ENCODE measurements at places on chromosomes 11 and 22.
A peak's percentile ranks its signal among the peaks of the same experiment; 100 is the strongest.

DNA sequence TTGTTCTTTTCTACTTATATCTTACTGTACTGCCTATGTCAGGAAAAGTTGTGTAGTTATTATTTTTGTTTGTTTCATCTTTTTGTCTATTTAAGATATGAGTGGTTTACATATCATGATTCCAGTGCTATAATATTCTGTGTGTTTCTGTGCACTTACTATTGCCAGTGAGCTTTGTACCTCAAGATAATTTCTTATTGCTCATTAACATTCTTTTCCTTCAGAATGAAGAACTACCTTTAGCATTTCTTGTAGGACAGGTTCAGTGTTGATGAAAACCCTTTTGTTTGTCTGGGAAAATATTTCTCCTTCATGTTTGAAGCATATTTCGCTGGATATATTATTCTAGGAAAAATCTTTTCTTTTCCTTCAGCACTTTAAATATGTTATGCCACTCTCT, 452.7 kb upstream of the FAT3 start:
- no peak for DNase-seq

GRCh38 chr11:130068986-130069658, 572 bp upstream of the APLP2 start:
- DNase-seq = no peak

- DNase-seq = no peak
Measured at GRCh38 chr22:37455896-37456295, 28.6 kb upstream of the ELFN2 start.

DNA sequence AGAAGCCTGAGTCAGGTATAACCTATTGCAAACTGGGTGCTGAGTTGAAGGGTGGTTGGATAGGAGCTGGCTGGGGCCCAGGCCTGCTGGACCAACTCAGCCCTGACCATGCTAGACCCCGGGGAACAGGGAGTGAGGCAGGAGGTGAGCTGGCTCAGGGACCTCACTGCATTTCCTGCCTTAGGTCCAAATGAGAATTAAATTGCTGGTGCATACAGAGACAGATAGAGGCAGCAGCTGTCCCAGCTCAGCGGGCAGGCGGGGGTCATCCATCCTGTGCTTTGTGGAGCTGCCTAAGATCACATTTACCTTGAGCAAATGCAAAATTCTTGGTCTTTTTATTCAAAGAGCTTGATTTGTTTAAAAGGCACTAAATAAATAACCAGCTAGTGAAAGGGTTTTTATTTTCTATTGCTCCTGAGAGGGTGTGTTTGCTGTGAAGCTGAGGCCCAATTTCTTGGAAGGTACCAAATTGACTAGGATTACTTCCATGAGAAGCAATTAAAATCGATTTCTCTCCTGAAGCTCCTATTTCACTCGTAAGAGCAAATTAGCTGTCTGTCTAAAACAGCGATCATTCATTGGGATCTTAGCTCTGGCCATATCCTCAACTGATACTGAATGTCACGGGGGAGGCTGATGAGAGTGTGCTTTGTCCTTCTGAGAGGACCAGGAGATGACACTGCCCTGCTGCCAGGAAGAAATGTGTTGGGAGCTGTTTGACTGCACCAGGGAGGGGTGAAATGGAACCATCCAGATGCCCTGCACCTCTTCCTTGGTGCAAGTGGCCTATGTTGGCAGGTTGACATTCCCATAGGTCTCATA, 24.9 kb downstream of the USH1C start:
- no peak for DNase-seq

GRCh38 chr22:31695423-31695822, 33.4 kb upstream of the PISD start:
- DNase-seq = no peak

GRCh38 chr22:31970490-31971444, 26.4 kb downstream of the YWHAH start:
- DNase-seq = peak; percentile 86

DNA sequence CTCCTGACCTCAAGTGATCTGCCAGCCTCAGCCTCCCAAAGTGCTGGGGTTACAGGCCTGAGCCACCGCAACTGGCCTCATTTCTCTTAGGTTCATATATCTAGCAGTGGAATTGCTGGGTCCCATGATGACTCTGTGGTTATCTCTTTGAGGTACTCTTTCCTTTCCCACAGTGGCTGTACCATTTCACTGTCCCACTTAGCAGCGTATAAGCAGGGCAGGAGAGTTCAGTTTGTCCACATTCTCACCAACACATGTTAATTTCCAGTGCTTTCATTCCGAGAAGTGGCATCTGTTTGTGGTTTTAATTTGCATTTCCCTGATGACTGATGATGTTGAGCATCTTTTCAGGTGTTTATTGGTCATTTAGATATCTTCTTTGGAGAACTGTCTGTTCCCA, 16.4 kb downstream of the PRR5 start:
- DNase-seq = no peak

GRCh38 chr11:86301742-86302091, 323 bp upstream of the HIKESHI start:
- no peak for DNase-seq

GRCh38 chr11:35436581-35437250, 17.4 kb upstream of the SLC1A2 start:
- no peak for DNase-seq

DNA sequence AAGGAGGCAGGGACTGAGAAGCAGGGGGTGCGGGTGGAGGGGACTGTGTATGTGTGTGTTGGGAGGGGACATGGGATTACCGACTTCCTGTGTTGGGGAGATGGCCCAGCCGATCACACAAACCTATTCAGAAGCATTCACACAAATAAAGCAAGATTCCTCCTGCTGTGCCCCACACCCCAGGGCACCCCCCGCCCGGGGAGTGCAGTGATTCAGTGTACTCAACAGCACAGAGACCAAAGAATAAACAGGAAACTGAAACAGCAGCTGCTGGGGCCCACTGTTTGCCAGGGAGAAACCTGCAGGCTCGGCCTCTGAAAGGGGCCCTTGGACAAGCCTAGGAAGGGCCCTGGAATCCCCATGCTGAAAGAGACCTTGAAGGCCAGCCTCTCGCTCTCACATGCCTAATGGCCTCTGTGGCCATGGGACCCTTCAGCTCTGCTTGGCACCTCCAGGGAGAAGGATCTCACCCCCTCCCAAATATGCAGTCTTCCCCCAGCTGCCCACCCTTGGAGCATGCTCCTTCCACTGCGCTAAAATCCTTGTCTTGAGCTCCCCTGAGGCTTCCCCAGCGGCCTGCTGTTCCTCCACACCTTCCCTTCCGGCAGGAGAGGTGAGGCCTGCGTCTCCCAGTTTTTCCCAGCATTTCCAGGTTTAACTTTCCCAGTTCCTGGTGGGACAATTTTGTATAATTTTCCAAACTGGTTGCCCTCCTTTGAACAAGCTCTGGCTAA, 72.9 kb downstream of the CSNK2A3 start:
- DNase-seq = no peak

GRCh38 chr11:34168642-34169420, 63.4 kb downstream of the NAT10 start:
- DNase-seq = no peak

- DNase-seq = no peak
Measured at GRCh38 chr11:12792590-12792989, 118.4 kb downstream of the TEAD1 start.

DNA sequence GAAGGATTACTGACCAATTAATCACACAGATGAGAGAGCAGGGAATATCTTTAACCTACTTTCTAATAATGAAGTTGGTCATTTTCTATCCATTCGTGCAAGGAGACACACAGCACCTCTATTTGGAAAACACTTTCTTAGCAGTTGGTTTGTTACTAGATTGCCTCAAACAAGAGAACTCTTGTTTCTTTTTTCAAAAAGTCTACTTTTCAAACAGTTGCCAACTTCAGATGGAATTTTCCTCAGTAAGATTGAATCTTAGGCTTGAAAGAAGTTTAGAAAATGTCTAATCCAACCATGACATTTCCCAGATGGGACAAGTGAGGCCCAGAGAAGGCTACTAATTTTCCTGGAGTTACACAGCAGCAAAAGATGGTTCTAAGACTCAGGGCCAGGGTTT, 42.4 kb upstream of the SMTN start:
- DNase-seq = no peak
